Daoy (cell line): ENCODE measurements at places on chromosomes 4 and X. TPM values are rescaled to one million over a fixed set of nuclear protein-coding genes. Genes with fewer than 3 reads are reported as not detected.
A peak's percentile ranks its signal among the peaks of the same experiment; 100 is the strongest.

GRCh38 chr4:98287328-98287727 is 26.1 kb downstream of the RAP1GDS1 start:
- DNase-seq, result no peak

DNA sequence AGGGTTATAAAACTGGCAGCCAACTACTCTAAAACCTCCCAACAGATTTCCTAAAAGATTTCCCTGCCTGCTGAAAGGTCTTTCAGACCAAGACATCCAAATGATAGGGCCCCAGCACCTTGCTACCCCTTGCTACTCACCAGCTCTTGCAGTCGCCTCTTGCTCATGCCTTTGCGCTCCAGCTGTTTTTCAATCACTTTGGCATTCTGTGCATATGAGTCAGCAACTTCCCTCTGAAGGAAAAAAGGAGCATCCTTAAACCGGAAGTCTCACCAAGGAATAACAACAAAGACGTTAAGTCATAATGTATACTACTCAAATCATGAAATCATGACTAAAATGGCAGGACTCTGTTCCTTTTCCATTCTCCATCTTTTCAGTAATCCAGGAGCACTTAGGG is 24.0 kb downstream of the STEEP1 start:
- DNase-seq, result peak; percentile 42

DNA sequence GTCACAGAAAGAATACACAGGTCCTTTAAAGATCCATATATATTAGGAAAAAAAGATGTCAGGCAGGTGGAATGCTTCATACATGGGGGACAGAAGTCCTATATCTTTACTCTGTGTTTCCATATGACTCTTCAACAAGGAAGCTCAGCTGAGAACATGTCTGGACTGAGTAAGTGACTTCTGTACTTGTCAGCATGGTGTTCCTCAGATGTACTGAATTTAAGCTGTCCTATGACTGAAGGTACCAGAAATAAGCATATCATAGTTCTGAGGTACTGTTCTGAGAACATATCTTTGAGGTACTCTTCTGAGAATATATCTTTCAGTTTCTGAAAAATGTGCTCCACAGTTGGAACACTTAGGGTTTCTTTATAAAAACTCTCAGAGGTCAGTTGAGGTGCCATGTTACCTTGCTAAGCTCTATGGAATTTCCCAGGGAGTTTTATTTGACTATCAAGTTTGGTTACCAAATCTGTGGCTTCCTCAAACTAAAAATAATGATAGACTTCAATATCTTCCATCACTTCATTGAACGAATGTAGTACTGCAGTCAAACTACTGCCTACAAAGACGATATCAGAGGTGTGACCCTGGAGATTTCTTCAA is 597.2 kb upstream of the GNPDA2 start:
- no peak for DNase-seq

DNA sequence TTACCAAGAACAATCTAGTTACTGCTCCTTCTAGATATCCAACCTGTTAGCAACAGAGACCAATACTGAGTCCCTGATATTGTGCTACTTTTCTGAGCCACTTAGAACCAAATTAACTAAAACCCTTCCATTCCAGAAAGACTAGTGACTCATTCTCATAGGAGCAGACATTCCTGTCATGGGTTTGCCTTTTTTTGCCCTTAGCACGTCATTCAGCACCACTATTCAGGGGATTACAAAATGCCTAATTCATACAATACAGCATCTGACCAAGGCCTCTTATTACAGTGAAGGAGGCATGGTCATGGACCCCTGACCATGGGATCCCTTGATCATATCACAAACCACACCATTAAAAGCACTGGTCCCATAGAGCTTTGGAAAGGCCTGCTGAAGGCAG is 123.8 kb upstream of the CXCL13 start:
- DNase-seq, result no peak

- DNase-seq, result no peak
Observed at GRCh38 chr4:142516686-142517526, 329.2 kb downstream of the INPP4B start.

DNA sequence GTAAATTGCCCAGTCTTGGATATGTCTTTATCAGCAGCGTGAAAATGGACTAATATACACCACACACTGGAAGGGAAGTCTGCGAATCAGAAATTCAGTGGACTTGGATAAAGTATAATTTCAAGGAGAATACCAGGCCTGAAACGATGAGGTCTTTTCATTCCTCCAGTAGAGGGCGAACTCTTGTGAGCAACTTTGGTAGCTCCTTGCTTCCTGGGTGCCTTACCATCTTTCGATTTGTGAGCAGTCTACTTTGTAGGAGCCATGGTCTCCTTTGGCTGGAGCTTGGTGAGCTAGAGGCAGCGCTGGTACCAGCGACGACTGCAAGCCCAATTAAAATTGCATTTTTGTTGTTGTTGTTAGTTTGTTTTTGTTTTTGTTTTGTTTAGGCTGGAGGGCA is 791.9 kb downstream of the FAT4 start:
- no peak for DNase-seq

GRCh38 chr4:75056277-75056676 is 123.4 kb downstream of the PARM1 start:
- no peak for DNase-seq

GRCh38 chr4:1792832-1793495 is at the start of gene FGFR3:
Gene FGFR3 (plus strand): TSS chr4:1793293. CDS start chr4:1793935, 642 bp downstream.
- DNase-seq, result peak; percentile 63

GRCh38 chr4:83231620-83232076 is 53.0 kb downstream of the COQ2 start:
- DNase-seq, result peak; percentile 16

DNA sequence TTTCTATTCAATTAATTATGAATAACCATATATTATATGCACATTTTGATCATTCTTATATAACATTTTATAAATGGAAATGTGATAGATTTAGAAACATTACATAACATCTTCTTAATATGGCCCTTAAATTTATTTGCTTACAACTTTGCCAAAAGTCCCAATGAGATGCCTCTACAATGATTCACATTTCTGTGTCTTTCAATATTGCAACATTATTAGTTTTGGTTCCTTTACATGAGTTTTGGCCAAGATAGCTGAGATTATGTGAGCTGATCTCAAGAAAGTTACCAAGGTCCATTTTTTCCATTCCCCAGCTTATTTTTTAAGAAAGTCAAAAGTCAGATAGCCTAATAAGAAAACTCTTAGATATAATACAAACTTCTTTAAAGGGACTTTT is 361.2 kb downstream of the PCDH7 start:
- DNase-seq, result no peak

DNA sequence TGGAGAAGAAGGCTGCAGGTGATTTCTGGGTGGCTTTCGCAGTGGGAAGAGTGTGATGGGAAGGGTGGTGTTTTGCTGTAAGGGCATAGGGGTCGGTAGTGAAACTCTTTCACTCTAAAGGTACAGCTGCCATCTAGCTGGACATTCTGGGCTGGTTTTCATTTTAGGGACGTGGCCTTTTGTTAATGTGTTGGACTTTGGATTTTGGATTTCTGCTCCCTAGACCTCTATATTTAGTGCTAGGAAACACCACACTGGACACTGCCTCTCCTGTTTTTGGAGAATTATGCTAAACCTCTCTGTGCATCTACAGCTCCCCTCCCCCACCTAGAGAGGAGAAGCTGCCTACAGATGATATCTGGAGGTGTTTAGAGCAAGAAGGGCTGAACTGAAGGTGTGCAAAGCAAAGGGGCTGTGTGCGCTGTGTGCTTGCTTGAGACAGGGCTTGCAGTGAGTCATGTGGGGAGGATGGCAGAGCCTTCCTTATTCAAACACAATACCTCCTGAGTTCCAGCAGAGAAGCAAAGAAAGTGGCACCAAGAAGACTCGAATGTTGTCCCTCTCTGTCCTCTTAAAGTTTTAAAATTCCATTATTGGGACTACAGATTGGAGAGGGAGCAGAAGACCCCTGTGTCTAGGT is 47.9 kb downstream of the STARD8 start:
- peak; percentile 27 for DNase-seq

DNA sequence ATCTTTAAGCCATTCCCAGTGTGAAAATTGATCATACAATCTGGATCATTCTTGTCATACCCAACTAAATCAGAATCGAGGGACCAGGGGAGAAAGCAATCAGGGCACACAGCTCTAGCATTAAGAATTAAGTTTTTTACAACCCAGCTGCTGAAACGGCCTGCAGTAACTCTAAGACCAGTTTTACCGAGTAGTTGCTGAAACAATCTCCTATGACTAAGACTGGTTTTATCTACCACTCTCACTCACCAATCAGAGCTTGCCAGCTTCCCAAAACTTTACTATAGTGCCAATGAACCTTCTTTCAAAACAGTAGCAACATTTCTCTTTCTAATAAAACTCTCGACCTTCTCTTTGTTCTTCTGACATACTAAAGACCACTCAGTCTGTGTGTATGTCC is 2.8 kb upstream of the SAP30 start:
- DNase-seq, result peak; percentile 2

GRCh38 chr4:172344308-172344938 is 531.2 kb downstream of the GALNTL6 start:
- no peak for DNase-seq

VSIG4 gene
- total RNA-seq, result not detected in 2 replicates

TLR1 gene
- 3.5 and 4.3 TPM in 2 replicates for total RNA-seq

CT45A8 gene
- total RNA-seq, result 0.12 and 0.69 TPM in 2 replicates

WAS gene
- total RNA-seq, result 0.57 TPM in 1 of 2 replicates, not detected in the other

GPM6B gene
- total RNA-seq, result 0.51 and 0.68 TPM in 2 replicates

CXCL9 gene
- not detected in 2 replicates for total RNA-seq

ZXDA gene
- 2.1 and 2.4 TPM in 2 replicates for total RNA-seq

GPRIN3 gene
- total RNA-seq, result 0.03 TPM in 1 of 2 replicates, not detected in the other

IRAK1 gene
- total RNA-seq, result 49.2 and 50.3 TPM in 2 replicates

ATP1B4 gene
- not detected in 2 replicates for total RNA-seq

PDE6B gene
- 0.51 and 4.2 TPM in 2 replicates for total RNA-seq

ZNF630 gene
- total RNA-seq, result 1.3 and 1.6 TPM in 2 replicates
